ENCODE measurements at places on chromosomes 6 and 20.
A peak's percentile ranks its signal among the peaks of the same experiment; 100 is the strongest.

- peak; percentile 21 for DNase-seq
These were observed 84.6 kb upstream of the SGK1 start for GRCh38 chr6:134402372-134402984.

GRCh38 chr6:35036059-35036827, 104.9 kb downstream of the TCP11 start:
- no peak for DNase-seq

DNA sequence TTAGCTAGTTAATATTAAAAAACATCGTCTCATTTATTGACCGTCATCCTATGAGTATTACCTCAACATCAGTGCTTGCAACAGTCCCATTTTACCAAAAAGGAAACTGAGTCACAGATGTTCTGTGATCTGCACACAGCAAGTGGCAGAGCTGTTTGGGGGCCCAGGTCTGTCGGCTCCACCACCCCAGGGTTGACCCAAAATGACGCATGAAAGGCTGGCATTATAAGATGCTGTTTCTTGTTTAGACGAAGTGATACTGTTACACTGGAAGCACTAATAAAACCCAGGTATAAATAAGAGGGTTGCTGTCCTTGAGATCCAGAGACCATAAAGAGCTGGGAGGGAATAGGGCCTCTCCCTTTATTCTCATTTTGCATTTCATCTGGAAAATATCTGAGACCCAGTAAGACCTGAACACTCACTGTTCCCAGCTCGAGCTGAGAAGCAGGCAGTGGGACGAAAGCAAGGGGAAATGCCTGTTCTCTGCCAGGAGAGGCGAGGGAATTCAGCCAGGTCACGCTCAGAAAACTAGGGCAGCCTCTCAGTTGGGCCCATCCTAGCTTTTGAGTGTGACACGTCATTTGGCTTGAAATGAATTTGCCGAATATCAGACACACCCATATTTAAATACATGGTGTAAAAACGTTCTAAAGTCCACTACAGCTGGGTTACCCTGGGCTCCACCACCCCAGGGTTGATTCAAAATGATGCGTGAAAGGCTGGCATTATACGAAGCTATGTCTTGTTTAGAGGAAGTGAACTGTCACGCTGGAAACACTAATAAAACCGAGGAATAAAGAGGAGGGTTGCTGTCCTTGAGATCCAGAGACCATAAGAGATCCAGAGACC, 1.4 kb upstream of the MICAL1 start:
- no peak for DNase-seq

GRCh38 chr20:22861990-22862389, 173.1 kb upstream of the SSTR4 start:
- DNase-seq: no peak

GRCh38 chr6:82072751-82073150, 174.8 kb downstream of the IBTK start:
- DNase-seq: no peak

DNA sequence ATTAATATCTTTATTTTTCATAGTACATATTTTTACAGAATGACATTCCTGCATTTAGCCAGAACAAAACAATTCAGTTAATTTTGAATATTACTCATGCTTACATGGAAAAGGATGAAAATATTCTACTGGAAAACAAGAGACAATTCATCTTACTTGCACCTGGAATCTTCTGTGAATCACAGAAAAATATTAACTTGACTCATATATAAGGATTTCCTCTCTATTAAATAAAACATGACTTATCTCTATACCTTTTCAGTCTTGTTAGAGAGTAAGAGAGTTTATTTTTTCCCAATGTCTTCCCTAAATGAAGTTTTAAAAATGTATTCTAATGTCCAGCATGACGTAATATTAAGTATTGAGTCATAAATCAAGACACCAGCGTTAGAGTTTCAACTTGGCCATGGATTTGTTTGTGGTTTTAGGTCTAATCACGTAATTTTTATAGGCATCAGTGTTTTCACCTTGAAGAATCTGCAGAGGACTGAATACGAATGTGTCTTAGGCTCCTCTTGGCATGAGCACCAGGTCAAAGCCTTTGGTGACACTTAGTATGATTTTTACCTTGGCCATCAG, 445.1 kb upstream of the JAG1 start:
- no peak for DNase-seq

- no peak for DNase-seq
These were observed 92.7 kb upstream of the SIRPA start for GRCh38 chr20:1802385-1803060.

DNA sequence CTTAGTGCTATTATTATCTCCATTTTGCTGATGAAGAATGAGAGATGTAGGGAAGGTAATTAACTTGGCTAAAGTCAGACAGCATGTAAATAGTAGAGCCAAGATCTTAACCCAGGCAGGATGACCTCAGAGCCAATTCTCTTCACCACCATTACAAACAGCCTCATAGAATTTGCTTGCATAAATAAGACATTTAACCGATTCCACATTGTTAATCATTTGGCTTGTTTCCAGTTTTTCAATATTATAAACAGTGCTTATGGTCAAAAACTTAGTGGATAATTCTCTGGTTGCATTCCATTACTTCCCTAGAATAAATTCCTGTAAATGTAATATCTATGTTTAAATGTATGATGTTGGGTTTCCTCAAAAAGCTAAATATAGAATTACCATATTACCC, 19.1 kb upstream of the PRDM1 start:
- DNase-seq: no peak
